ENCODE measurements at places on chromosomes 7 and 10.

GRCh38 chr7:146768957-146769356, 652.4 kb downstream of the CNTNAP2 start:
- DNase-seq = no peak

GRCh38 chr7:28136420-28136819, 44.2 kb downstream of the JAZF1 start:
- no peak for DNase-seq

GRCh38 chr7:26305090-26305868, 13.6 kb downstream of the SNX10 start:
- DNase-seq = no peak

GRCh38 chr7:32126843-32127242, 56.6 kb upstream of the PDE1C start:
- DNase-seq = no peak

DNA sequence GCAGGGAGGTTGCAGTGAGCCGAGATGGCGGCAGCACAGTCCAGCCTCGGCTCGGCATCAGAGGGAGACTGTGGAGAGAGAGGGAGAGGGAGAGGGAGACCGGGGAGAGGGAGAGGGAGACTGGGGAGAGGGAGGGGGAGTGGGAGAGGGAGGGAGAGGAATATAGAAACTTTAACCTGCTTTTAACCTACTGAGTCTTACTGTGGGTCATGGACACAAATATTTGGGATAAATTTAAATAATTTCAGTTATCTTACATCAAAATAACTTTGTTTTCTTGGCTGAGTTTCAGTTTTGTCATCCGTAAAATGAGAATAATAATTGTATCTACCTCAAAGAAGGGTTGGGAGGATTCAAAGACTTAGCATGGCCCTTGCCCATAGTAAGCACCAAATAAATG, 319.8 kb downstream of the LRMDA start:
- DNase-seq = no peak

DNA sequence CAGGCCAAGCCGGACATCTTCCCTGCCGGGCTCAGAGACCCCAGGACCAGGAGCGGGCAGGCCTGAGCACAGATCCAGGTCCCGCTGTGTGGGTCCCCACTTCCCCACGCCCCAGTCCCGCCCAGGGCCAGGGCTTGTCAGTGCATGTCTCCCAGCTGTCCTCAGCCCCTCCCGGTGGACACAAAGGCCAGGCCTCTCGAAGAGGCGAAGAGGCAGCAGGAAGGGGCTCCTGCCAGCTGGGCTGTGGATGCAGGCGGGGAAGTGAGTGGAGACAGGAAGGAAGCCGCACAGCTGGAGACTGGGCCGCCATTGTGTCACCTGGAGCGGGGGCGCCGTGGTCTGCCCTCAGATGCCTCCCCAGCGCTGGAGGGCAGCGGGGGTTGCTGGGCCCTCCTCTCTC, 4.8 kb downstream of the GRIFIN start:
- peak; percentile 79 for DNase-seq

DNA sequence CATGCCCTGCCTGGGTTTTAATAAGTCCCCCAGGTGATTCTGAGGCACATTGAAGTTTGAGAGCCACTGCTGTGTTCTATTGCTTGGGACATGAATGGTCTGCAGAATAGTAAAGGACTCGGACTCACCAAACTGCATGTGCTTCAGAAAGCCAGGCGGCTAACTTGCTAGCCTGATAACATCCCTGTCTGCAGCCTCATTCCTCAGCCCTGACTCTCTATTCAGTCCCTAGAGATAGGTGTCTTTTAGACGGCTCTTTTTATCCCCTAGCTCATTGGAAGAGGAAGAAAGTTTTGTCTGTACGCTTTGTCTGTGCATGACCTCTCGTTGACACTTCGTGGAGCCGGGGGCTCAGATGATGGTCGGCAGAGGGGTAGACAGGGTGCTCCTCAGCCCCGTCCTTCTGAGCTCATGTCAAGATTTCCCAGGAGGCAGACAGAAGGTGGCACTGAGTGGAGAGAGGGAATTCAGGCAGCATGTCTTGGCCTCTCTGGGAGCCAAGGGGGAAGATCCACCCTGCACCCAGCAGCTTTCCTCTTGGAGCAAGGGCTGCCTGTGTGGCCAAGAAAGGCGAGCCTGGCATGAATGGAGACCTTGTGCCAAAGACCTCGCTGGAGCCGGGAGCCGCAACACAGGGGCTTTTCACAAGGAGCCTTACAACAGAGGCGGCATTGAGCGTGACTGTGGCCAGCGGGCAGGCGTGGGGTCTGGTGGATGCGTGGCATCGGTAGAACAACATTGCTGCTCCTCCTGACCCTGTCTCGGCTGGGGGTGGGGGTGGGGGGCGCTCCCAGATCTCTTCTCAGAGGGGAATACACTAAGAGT, 51.1 kb upstream of the PODXL start:
- no peak for DNase-seq

DNA sequence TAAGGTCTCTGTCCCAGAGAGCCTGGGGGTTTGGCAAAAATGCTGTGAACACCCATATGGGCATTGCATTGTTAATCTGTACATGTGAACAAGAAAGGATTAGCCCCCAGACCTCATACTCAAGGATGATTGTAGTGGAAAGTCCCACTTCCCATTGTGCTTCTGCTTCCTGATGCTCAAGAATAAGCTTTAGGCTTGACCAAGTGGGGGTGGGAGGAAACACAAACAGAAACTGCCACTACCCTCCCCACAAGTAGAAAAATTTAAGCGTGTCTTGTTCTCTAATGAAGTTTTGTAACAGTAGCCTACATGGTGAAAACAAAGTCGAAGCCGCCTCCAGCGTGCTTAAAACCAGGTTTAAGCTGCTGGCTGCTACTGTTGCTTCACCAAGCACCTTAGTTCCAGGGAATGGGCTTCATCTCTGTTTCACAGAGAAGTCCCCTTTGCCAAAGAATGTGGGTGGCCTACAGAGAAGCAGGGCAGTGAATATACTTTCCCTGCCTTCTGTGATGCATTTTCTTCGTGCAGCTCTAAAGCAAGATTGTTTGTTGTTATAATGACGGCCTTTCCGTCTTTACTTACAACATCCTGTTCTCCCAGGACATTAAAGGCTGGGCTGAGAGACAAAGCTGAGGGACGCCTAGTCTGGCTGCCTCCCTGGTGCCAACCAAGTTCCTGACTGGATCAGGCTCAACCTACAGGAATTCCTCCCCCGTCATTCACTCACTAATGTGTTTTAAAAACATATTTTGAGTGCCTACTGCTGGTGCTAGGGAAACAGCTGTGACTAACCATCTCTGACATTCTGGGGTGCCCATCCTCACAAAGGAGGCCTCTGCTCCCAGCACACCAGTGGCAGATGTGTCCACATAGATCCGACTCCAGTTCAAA, 32.1 kb upstream of the CCSER2 start:
- DNase-seq = no peak

DNA sequence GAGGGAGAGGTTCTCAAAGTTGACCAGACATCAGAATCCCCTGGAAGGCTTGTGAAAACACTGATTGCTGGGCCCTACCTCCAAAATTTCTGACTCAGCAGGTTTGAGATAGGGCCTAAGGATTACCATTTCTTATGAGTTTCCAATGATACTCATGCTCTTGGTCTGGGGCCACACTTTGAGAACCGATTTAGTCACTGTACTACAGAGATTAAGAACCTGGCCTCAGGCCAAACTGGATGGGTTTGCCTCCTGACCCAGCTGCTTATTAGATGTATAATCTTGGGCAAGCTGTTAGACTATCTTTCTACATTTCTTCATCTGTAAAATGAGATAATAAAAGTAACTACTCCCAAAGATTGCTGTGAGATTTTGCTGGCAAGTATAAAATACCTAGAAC, 77.1 kb upstream of the SCIN start:
- no peak for DNase-seq

DNA sequence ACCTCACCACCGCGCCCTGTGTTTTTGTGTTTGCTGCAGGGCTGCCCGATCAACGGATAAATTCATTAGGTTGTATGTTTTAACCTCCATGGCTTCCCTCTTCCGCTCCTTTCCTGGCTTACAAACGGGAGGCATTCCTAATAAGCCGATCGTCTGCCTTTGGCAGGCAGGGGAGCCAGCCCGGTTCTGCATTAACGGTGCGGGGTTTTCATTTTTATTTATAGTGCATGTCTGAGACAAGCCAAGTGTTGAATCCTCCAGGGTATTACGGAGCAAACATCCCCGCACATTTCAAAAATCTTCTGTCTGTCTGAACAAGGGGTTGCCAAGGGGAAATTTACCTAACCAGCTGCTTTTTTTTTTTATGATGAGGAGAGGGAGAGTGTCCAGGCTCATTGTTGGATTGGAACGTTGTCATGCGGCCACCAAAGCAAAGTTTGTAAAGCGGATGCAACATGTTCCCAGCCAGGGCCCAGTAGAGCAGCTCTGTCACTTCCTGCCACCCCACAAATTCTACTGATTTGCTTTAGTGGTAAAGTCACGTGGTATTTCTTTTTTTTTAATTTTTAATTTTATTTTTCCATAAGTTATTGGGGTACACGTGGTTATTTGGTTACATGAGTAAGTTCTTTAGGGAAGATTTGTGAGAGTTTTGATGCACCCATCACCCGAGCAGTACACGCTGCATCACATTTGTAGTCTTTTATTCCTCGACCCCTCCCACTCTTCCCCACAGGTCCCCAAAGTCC, 92.3 kb upstream of the BAIAP2L1 start:
- no peak for DNase-seq

GRCh38 chr7:158251061-158251965, 336.3 kb downstream of the PTPRN2 start:
- no peak for DNase-seq

DNA sequence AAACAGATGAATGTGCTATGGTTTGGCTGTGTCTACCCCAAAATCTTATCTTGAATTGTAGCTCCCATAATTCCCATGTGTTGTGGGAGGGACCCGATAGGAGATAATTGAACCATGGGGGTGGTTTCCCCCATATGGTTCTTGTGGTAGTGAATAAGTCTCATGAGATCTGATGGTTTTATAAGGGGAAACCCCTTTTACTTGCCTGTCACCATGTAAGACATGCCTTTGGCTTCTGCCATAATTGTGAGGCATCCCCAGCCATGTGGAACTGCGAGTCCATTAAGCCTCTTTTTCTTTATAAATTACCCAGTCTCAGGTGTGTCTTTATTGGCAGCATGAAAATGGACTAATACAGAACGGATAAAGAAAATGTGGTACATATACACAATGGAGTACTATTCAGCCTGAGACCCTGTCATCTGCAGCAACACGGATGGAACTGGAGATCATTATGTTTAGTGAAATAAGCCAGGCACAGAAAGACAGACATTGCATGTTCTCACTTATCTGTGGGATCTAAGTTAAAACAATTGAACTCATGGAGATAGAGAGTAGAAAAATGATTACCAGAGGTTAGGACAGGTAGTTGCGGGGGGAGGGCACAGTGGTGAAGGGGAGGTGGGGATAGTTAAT, 587.6 kb upstream of the NRP1 start:
- DNase-seq = no peak

- DNase-seq = no peak
Observed at GRCh38 chr7:98985406-98985805, 107.1 kb downstream of the TRRAP start.

DNA sequence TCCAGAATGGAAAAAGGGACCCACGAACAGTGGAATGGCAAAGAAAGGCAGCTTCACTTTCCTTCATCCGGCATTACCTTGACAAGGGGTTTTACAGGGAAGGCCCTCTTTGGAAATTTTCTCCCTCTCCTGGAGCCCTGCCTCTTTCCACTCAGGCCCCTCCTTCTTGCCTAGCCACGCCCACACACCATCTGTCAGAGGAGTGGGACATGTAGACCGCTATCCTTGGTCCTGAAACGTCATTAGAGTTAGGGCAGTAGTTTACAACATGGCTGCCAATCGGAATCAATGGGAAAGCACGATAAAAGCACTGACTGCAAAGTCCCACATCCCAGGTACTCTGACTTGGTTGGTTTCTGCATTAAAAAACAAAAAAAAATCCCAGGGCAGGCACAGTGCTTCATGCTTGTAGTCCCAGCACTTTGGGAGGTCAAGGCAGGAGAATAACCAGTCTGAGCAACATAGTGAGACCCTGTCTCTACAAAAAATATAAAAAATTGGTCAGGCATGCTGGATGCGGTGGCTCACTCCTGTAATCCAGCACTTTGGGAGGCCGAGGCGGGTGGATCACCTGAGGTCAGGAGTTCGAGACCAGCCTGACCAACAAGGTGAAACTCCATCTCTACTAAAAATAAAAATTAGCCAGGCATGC, 96.4 kb downstream of the MARCHF5 start:
- no peak for DNase-seq

- peak; percentile 33 for DNase-seq
Observed at GRCh38 chr10:132587175-132587574, 49.6 kb downstream of the INPP5A start.

DNA sequence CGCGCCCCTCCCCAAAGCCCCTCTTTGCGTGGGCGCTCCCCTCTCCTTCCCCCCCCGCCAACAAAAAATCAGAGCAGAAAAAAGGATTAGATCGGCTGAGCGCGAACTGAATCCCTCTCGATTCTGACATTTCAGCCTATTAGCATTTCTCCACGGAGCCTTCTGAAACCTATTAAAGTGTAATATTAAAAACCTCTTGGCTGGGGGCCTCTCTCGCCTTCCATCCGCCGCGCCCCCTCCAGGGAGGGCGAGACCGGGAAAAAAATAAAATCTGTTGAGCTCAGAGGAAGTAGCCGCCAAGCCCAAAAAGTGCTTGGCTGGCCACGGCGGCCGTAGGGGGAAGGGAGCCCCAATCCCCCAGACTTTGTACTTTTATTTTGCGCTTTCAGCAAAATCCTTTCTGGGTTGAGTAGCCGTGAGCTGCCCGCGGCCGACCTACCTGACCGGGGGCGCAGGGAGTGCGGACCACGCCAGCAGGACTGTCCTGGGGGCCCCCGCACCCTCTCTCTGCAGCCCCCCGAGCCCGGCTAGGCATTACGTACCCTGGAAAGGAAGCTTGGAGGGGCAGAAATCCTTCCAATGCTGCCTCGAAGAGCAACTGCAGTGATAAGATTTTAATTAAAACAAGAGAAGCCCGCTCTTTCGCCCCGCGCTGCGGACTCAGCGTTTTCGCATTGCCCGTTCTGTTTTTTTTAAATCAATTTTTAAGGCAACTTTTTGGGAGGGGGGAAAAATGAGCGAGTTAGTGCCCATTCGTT, 1.3 kb upstream of the TNRC18 start:
- peak; percentile 82 for DNase-seq

GRCh38 chr10:23419655-23420329, 19.1 kb upstream of the OTUD1 start:
- peak; percentile 83 for DNase-seq

GRCh38 chr7:32025381-32026082, 44.7 kb downstream of the PDE1C start:
- no peak for DNase-seq

GRCh38 chr10:6503171-6503570, 76.9 kb downstream of the PRKCQ start:
- DNase-seq = no peak

DNA sequence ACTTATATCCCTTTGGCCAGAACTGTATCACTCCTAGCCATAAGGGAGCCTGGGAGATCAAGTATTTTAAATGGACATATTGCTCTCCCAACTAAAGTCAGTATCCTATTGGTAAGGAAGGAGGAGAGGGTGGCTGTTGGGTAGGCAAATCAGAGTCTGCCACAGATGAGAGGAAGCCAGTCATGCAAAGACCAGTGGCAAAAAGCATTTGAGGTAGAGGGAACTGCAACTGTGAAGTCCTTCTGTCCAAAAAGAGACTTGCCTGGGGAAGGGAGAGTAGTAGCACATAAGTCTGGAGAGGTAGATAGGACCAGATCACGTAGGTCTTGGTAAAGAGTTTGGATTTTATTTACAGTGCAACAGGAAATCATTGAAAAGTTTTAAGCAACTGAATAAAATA, 8.8 kb upstream of the CCNJ start:
- no peak for DNase-seq
